Fibroblast of skin of abdomen (primary cell): ENCODE measurements at places on chromosomes 1 and 21.
A peak's percentile ranks its signal among the peaks of the same experiment; 100 is the strongest.

- no peak for DNase-seq
Measured at GRCh38 chr1:167052389-167052788, 37.8 kb downstream of the GPA33 start.

- DNase-seq, result no peak
Measured at GRCh38 chr1:119308130-119308700, 60.4 kb upstream of the HAO2 start.

- no peak for DNase-seq
Measured at GRCh38 chr1:98405581-98406074, 255.9 kb upstream of the SNX7 start.

DNA sequence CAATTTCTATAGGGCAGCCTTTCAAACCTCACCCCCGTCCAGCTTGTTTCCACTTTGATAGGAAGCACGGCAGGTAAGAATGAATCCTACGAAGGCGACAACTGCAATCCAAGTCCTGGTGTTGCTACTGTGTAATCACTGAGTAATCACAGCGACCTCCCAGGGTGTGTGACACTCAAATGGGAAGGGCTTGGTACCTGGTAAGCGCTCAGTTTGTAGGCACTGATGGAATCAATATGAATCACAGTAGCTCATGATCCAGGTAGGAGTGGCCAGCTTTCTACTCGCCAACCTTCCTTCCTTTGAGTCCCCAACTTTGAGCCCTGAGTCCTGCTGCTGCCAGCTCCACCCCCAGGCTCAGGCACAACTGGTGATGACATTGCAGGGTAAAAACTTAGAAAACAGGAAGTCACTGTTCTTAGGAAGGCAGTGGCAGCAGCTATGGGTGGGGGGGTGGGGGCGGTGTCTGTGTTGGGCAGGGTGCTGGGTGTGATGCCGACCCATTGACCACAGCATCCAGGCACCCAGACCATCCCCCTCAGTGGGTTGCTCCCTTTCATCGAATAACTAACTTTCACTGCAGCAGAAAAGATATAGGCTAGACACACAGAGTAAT lies 70.7 kb downstream of the CD247 start:
- no peak for DNase-seq

DNA sequence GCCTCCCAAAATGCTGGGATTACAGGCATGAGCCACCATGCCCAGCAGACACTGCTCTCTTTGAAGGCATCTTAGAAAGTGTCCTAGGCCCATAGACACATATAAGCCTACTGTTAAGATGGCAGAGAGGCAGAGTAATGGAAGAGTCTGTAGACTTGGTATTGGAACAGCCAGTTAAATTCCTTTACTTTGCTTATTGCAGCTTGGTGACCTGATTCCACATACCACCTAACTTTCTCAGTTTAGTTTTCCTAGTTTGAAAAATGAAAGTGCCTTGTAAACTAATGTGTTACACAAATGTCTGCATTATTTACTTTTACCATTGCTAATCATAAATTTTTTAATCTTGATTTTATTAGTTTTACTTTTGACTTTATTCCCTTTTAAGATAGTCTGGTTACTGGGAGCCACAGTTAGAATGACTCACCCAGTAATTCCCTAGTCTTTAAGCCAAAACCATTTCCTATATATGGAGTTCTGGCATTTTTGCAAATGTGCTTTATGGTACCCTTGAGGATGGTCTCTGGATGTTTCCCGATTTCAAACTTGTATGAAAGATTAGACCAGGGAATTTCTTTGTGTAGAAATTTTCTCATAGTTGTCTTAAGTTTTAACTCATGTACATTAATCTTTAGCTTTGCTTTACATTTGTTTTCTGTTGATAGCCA lies 6.4 kb downstream of the SMAP2 start:
- DNase-seq, result peak; percentile 90

DNA sequence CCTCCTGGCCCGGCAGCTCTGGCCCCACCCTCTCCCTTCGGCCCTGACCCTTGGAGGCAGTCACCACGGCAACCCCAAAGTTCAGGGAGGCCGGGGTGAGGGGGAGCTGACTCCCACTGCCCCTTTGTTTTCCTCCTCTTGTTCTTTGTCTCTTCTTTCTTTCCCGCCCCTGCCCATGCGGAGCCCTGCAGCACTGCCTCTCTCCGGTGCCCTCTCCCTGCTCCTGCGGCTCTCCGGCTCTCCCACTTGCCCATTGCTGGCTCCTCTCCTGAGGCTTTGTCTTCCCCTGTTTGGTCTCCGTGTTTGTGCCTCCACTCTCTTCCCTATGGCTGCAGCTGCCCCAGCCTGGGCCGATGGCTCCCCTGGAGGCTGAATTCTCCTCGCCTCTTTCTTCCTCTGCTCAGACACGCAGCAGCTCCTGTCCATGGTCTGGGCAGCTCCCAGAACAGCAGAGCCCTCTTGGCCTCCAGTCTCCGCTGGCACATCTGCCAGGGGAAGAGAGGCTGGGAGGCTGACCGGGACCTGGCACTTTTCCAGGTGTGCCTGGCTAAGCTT lies 5.8 kb downstream of the CELSR2 start:
- DNase-seq, result no peak

- no peak for DNase-seq
Measured at GRCh38 chr1:206037581-206037980, 13.9 kb upstream of the CTSE start.
